Articular chondrocyte of knee joint (primary cell): ENCODE measurements at places on chromosomes 6 and 20. TPM values are rescaled to one million over a fixed set of nuclear protein-coding genes. Genes with fewer than 3 reads are reported as not detected.

KIF6 gene
- 0.76 and 0.78 TPM in 2 replicates for total RNA-seq

TCP11 gene
- total RNA-seq = 0.11 and 0.26 TPM in 2 replicates

TMEM217 gene
- 2.6 and 3.3 TPM in 2 replicates for total RNA-seq

SLC22A7 gene
- total RNA-seq = not detected in 2 replicates

TMEM170B gene
- total RNA-seq = 2.5 and 2.6 TPM in 2 replicates

NR2E1 gene
- total RNA-seq = not detected in 2 replicates

SAPCD1 gene
- total RNA-seq = 0.54 and 1.4 TPM in 2 replicates

GPX5 gene
- total RNA-seq = not detected in 2 replicates

GRM4 gene
- total RNA-seq = 0.11 TPM in 1 of 2 replicates, not detected in the other

C6orf132 gene
- total RNA-seq = 3.2 and 3.8 TPM in 2 replicates

BPIFB1 gene
- total RNA-seq = not detected in 2 replicates

UBE2C gene
- 17.1 and 17.3 TPM in 2 replicates for total RNA-seq

POU3F2 gene
- not detected in 2 replicates for total RNA-seq

FERMT1 gene
- total RNA-seq = 3.9 and 5.1 TPM in 2 replicates

RSPH9 gene
- 0.65 and 0.86 TPM in 2 replicates for total RNA-seq

KCNS1 gene
- total RNA-seq = not detected in 2 replicates

SAYSD1 gene
- 25.6 and 32.1 TPM in 2 replicates for total RNA-seq

CLVS2 gene
- 0.11 and 0.13 TPM in 2 replicates for total RNA-seq

ADGRF5 gene
- total RNA-seq = not detected in 2 replicates

ARMH2 gene
- total RNA-seq = not detected in 2 replicates

RBBP9 gene
- 29.7 and 37.2 TPM in 2 replicates for total RNA-seq

NFKBIL1 gene
- total RNA-seq = 22.9 and 26.5 TPM in 2 replicates

TPX2 gene
- 34.5 and 52.8 TPM in 2 replicates for total RNA-seq

EPM2A gene
- 5.0 and 5.5 TPM in 2 replicates for total RNA-seq

LY6G6C gene
- not detected in 2 replicates for total RNA-seq

DUSP15 gene
- 1.5 and 1.6 TPM in 2 replicates for total RNA-seq

SLC16A10 gene
- 0.22 and 1.4 TPM in 2 replicates for total RNA-seq

TDRD6 gene
- 0.52 and 1.1 TPM in 2 replicates for total RNA-seq

DNAH8 gene
- total RNA-seq = under 0.01 TPM in 2 replicates

ISM1 gene
- 16.2 and 32.1 TPM in 2 replicates for total RNA-seq

TINAG gene
- total RNA-seq = 0.13 TPM in 1 of 2 replicates, not detected in the other

EPB41L1 gene
- 105 and 125 TPM in 2 replicates for total RNA-seq

CGA gene
- not detected in 2 replicates for total RNA-seq

CENPW gene
- total RNA-seq = 9.1 and 11.3 TPM in 2 replicates

C20orf96 gene
- 0.65 and 1.2 TPM in 2 replicates for total RNA-seq

CD24 gene
- 4.2 and 49.1 TPM in 2 replicates for total RNA-seq

FRK gene
- 1.0 and 1.6 TPM in 2 replicates for total RNA-seq

CCM2L gene
- total RNA-seq = not detected in 2 replicates

DYNLT2 gene
- 1.5 and 2.1 TPM in 2 replicates for total RNA-seq

SLC13A3 gene
- 1.5 and 1.6 TPM in 2 replicates for total RNA-seq

ENPP3 gene
- total RNA-seq = 0.13 and 0.22 TPM in 2 replicates

SFTA2 gene
- total RNA-seq = not detected in 2 replicates

MTFR2 gene
- total RNA-seq = 2.0 and 3.1 TPM in 2 replicates

LST1 gene
- not detected in 2 replicates for total RNA-seq

ADTRP gene
- 1.9 and 2.5 TPM in 2 replicates for total RNA-seq

C2 gene
- 19.1 and 22.0 TPM in 2 replicates for total RNA-seq

FKBP1C gene
- 0.32 and 0.65 TPM in 2 replicates for total RNA-seq

QRSL1 gene
- total RNA-seq = 14.5 and 14.6 TPM in 2 replicates

RAET1E gene
- 0.39 and 8.2 TPM in 2 replicates for total RNA-seq

TRMT6 gene
- 7.4 TPM in 2 replicates for total RNA-seq

MROH8 gene
- 4.1 and 6.4 TPM in 2 replicates for total RNA-seq

FAM184A gene
- 0.65 and 1.8 TPM in 2 replicates for total RNA-seq

ANKRD66 gene
- not detected in 2 replicates for total RNA-seq

BPIFB4 gene
- total RNA-seq = not detected in 2 replicates

RAD21L1 gene
- not detected in 2 replicates for total RNA-seq

DPM1 gene
- total RNA-seq = 80.3 and 86.4 TPM in 2 replicates

WFDC5 gene
- not detected in 2 replicates for total RNA-seq
